Stimulated activated CD4-positive, alpha-beta T cell treated with anti-CD3 and anti-CD28 coated beads, Interleukin-2, amount 100 ng/mL, for 48 hours (primary cell): ENCODE measurements at places on chromosomes 4 and X.

DNA sequence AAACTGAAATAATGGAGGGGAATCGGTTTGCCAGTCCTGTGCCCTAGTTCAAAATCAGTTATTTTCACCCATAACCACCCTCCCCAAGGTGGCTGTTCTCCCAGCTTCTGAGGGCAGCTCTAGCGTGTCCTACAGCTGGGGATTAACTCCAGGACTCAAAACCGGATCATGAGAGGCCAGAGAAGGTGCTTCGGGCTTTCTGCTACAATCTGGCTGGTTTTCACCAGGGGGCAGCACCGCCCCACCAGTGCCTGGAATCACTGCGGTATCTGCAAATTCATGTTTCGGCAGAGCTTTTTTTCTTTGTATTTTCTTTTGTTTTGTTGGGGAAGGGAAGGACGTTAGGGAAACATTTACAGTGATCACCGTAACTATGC lies 28.4 kb downstream of the PDHA1 start:
- DNase-seq = peak; percentile 52

- DNase-seq = no peak
These were observed 547 bp upstream of the CLGN start for GRCh38 chr4:140427919-140428471.

DNA sequence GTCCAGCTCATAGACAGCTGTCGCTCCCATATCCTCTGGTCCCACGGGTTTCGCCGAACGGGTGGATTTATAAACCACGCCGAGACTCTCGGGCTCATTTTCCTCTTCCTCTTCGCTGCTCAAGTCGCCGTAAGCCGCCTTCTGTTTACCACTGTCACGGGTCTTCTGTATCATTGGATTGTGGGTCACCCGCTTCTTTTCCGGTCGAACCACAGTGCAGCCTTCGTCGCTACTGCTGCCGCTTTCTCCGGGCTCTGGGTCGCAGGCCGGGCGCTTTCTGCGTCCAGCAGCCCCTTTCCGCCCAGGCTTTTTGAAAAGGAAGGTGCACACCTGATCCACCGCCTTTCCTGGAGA lies 311 bp downstream of the RNF113A start:
- DNase-seq = no peak

DNA sequence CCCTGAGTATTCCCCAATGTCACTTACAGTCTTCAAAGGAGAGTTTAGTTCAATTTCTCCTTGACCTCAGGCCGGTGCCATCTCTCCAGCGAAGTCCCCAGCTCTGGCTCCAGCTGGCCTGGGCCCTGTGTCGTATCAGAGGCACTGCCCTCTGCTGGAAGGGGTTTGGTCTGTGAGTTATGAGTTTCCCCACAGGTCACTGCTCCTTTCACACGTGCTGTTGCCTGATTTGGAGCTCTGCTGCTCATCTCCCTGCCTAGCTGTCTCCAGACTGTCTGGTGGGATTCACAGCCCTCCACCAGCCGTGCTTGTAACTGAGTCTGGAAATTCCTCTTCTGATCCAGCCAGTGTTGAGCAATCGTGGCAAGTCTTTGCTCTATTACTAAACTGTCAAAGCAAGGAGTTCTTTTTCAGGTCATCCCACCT lies at the start of gene RAP2C:
TSS of gene RAP2C (minus strand) at position 105 of the 426 bp plus-strand sequence. CDS start 2,179 bp downstream, outside the sequence.
- peak; percentile 48 for DNase-seq

- DNase-seq = no peak
These were observed 15.2 kb downstream of the SLITRK2 start for GRCh38 chrX:145832796-145833195.

- DNase-seq = no peak
These were observed 352.3 kb downstream of the PDGFC start for GRCh38 chr4:156619154-156619934.

DNA sequence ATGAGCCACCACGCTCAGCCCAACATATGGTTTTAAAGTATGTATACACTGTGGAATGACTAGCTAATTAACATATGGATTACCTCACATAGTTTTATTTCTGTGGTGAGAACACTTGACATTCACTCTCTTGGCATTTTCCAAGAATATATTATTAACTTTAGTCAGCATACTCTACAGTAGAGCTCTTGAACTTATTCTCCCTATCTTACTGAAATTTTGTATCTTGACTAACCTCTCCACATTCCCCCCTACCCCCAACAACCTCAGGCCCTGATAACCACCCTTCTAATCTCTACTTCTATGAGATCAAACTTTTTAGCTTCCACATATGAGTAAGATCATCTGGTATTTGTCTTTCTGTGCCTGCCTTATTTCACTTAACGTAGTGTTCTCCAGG lies 38.6 kb upstream of the AGA start:
- DNase-seq = no peak

GRCh38 chr4:153514688-153515426 lies 48.7 kb downstream of the TMEM131L start:
- no peak for DNase-seq

GRCh38 chr4:6538575-6538974 lies 36.4 kb upstream of the MAN2B2 start:
- no peak for DNase-seq

GRCh38 chr4:85798012-85798770 lies 323.2 kb downstream of the ARHGAP24 start:
- no peak for DNase-seq

DNA sequence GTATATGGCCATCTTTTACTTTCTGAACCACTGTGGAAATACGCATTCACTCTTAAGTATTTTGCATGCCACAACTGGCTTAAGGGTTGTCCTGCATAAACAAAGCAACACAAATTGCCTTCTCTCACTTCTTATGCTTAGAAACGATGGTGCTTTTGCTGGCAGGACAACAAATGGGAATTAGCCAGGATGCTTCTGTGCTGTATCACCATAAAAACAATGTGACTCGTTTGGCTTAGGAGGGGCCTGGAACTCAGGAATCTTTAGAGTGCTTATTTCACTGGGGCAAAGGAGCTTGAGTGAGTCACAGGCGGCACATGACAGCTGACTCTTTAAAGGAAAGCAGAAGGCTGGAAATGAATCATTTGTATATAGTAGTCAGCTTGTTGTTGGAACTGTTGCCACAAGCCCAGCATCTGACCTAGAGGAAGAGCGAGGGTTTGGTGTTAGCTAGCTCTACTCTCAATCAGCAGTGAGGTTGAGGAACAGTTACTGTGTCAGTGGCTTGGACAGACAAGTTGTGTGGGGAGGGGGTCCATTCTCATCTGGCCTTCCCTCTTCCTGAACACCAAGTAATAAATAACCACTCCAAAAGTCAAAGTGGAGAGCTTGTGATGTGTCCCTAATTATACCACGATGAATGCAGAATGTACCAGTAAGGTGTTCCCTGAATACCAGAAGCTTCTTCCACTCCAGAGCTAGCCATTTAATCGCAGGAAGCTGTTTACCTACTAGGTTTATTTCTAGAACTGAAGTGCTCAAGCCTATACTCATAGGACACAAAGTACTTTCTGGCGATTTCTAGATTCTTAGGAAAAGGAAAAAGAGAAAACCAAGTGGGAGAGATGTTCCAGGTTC lies 293.1 kb downstream of the CAMK2D start:
- no peak for DNase-seq

DNA sequence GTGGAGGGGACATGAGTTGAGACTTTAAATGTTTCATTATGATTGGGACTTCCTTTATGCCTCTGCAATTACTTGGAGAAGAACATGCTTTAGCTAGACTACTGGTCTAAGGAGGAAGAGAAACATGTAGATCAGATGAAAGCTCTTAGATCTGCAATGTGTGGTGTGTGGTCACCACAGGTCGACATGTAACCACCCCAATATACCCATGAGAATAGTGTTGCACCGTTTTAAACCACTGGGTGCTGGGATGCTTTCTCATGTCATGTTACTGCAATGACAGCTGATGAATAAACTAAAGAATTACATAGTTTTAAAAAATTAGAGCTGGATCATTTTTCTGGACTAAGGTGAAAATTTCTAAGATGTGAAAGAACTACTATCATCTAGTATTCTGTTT lies 1039.7 kb downstream of the RAPGEF2 start:
- DNase-seq = no peak

DNA sequence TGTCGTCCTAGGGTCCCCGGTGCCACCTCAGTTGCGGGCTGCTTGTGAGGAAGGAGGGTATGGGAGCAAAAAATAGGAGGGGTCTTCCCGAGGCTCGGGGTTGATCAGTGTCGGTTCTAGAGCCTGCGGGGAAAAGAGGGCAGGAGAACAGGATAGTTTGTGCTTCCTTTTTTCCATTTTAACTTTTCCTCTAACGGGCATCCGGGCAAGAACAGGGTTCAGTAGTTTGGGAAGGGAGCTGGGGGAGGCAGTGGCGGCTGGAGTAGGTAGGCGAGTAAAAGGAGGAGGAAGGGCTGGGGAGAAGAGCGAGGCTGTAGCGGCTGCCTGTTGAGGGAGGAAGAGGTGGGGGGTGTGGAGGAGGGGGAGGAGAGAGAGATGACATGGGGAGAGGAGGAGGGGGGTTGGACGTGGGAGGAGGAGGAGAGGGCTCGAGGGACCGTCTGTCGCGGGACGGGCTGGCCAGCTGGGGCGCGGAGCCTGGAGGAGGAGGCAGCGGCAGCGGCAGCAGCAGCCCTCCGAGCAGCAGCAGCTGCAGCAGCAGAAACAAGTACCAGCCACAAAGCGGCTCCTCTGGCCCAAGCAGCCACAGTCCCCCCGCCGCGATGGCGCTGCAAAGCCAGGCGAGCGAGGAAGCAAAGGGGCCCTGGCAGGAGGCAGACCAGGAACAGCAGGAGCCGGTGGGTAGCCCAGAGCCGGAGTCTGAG lies at the start of gene SLC16A2:
TSS of gene SLC16A2 (plus strand) at position 458 of the 704 bp plus-strand sequence. CDS start at position 603, 145 bp downstream.
- DNase-seq = no peak

GRCh38 chrX:46716796-46717195 lies 42.1 kb downstream of the SLC9A7 start:
- DNase-seq = no peak

DNA sequence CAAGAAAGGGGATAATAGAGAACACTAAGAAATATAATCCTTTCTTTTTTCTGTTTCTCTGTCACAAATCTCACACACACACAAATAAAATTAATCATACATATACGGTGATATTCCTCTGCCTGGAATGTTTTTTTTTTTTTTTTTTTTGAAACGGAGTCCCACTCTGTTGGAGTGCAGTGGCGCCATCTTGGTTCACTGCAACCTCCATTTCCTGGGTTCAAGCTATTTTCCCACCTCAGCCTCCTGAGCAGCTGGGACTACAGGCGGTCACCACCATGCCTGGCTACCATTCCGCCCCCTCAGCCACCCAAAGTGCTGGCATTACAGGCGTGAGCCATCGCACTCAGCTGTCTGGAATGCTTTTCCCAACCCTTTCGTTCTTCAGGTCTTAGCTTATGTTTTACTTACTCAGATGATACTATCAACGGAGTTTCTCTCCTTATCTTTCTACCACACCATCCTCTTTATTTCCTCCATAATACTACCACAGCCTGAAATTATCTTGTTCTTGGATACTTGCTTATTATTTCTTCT lies 69.3 kb downstream of the ANKRD17 start:
- DNase-seq = no peak

DNA sequence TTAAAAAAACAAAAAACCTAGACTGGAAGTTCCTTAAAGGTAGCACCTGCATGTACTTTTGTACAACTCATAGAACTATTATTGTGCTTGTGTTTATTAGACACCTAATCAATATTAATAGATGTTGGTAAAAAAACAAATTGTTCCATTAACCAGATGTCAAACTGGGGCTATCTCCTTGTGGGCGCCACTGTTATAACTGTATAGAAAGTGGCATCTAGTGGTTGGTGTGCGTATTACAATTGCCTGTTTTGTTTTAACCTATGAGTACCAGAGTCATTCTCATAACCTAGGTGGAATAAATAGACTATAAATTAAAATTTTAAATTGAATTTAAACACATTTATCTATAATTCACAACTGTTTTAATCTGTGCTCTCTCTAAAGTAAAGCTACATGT lies 97.4 kb downstream of the COL4A5 start:
- peak; percentile 0 for DNase-seq

DNA sequence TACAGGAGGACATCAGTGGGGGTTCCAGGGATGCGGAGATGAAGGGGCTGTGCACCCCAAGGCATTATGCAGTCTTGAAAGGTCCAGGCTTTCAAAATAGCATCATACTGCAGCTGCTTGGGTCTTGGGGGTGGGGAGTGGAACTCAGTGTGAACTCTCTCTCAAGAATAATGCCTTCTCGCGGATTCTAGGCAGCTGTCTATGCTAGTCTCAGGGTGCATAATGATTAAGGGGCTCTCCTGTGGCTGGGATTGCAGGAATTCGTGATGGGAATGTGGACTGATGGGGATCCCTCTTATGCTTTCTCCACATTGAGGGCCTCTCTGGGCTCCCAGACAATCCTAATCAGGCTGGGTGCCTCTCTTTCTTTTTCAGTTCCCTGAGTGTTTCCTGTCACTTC lies 172.2 kb upstream of the ARHGAP24 start:
- DNase-seq = no peak

DNA sequence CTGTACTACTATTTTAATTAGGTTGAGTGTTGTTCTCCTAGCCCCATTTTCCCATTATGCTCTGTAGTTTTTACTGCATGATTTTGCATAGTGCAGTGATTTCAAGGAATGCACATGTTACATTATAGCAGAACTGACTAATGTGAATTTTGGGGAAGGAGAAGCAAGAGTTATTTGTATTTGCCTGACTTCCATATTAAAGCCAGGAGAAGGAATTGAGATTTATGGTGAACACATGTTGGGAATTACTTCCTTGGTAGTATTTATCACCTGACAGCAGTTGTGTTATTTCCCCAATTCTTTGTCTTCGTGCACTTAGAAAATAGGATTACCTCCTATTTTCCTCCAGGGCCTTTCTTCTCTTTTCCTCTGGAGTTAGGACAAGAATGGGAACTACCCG lies 3.2 kb downstream of the TMEM144 start:
- DNase-seq = no peak

GRCh38 chr4:108236264-108236663 lies 67.5 kb upstream of the LEF1 start:
- DNase-seq = no peak

- DNase-seq = no peak
These were observed 101.4 kb downstream of the FIP1L1 start for GRCh38 chr4:53478671-53479456.

DNA sequence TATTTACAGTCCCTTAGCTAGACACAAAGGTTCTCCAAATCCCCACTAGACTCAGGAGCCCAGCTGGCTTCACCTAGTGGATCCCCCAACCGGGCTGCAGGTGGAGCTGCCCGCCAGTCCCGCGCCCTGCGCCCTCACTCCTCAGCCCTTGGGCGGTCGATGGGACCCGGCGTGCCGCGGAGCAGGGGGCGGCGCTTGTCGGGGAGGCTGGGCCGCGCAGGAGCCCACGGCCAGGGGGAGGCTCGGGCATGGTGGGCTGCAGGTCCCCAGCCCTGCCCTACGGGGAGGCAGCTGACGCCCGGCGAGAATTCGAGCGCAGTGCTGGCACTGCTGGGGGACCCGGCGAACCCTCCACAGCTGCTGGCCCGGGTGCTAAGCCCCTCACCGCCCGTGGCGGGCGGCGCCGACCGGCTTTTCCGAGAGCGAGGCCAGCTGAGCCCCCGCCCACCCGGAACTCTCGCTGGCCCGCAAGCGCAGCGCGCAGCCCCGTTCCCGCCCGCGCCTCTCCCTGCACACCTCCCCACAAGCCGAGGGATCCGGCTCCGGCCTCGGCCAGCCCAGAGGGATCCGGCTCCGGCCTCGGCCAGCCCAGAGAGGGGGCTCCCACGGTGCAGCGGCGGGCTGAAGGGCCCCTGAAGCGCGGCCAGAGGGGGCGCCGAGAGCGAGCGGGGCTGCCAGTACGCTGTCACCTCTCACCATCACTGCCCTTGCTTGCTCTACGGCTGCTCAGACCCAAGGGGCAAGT lies 39.4 kb downstream of the WFS1 start:
- no peak for DNase-seq

GRCh38 chr4:85445050-85445639 lies 29.8 kb upstream of the ARHGAP24 start:
- no peak for DNase-seq
